ENCODE measurements at places on chromosomes 5 and 9.

DNA sequence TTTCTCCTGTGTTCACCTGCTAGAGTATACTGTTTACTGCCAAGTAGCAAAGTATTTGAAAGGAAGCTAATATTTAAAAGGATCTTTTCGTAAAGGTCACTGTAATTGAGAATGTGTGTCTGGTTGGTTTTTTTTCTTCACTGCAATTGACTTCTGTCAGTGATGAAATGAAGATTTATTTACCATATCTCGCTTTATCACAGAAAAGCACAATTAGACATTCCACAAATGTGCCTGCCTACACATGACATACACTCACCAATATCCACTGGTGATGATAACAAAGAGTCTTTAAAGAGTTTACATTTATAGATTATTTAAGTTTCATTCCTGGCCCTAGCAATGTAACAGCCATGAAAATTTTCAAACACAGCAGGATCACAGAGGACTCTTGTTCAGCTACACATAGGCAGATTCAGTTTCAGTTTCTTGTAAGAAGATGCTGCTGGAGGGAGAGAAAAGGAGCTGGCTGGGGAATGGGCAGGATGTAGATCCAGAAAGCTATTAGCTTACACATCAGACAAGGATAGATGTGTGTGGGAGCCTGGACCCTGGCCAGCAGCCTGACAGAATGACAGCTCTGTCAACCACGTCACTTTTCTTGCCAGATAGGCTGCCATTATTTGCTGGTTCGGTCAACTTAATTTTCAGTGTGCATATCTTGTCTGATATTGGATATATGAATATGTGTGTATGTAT lies 104.0 kb downstream of the GDNF start:
- DNase-seq, result no peak

GRCh38 chr5:96033116-96033515 lies 71.5 kb upstream of the ELL2 start:
- no peak for DNase-seq

GRCh38 chr5:132011622-132012343 lies at the start of gene ACSL6:
Gene ACSL6 (minus strand): TSS chr5:132011658. CDS start chr5:132011553, 105 bp downstream.
- DNase-seq, result peak; percentile 24

GRCh38 chr5:118007262-118007661 lies 981.1 kb downstream of the DTWD2 start:
- DNase-seq, result no peak

- DNase-seq, result no peak
These were observed 49.6 kb upstream of the TNFSF15 start for GRCh38 chr9:114855488-114855887.

DNA sequence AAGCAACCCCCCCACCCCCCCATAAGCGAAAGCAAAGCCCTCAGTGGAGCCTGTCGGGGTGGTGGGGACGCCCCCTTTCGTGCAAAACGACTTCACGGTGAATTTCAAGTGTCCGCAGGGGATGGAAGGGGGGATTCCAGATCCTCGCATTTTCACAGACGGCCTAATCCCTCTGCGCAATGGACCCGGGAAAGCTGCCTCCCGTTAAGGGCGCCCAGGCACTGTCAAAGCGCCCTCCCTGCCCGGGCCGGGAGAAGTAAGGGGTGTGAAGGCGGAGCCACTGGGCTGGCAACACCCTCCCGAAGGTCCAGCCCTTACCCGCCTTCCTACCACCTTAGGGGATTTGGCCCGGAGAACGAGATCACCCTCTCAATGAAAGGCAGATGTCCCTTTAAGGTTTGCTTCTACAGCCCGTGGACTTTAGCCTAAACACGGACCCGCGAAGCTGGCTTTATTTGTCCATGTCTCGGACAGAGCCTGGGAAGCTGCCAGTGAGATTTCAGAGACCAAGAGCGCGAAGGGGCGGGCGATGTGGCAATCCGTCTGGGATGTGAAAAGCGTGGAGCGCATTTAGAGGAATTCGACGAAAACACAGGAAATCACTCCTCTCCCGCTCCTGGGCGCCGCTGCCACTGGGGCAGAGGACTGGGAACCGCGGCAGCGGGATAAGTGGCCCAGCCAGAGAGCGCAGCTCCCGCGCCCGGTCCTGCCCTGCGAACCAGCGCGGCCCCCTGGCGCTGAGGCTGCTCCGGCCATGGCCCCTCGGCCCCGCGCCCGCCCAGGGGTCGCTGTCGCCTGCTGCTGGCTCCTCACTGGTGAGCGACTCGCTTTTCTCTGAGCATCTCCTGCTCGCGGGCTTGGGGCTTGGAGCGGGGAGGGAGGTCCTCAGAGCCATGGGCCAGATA lies at the start of the genes ITGA1 and PELO:
ITGA1 (plus strand) TSS at position 317 of the 905 bp plus-strand sequence; CDS start at position 755, 438 bp downstream.
PELO (plus strand) TSS at position 317 of the 905 bp plus-strand sequence. CDS start 12,479 bp downstream, outside the sequence.
- peak; percentile 26 for DNase-seq

GRCh38 chr5:55540525-55540924 lies 5.8 kb upstream of the PLPP1 start:
- no peak for DNase-seq

DNA sequence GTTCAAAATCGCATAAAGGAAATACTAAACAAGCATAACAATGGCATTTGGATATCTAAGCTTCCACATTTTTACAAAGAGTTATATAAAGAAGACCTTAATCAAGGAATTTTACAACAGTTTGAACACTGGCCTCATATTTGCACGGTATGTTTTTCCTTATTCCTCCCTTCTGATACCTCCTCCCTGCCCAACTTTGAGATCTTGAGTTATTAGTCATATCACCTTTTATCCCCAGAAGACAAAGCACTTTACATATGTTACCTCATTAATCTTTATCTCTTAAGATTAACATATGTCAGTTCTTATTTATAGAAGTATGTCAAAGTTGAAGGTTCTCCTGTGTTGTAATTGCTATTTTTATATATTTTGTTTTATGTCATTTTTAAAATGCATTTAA lies 29.8 kb downstream of the TDRD7 start:
- no peak for DNase-seq

DNA sequence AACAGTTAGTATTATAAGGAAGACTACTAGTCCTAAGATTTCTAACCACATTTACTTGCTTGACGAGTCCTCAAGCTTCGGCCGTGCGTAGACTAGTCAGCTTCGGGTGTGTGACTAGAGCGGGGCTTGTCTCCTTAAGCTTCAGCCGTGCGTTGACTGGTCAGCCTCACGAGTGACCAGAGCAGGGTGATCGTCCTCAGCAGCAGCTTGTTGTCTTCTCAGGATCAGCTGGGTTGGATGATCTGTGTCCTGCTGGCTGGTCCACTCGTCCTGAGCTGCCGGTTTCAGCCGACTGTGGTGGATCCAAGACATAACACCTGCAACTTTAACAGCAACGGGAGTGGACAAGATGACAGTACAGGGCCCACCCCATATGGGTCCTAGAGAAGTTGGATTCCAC lies 16.7 kb downstream of the CEL start:
- no peak for DNase-seq

- no peak for DNase-seq
These were observed 86.5 kb upstream of the ATP10B start for GRCh38 chr5:160938532-160938931.

Data from activated CD4-positive, alpha-beta T cell treated with anti-CD3 and anti-CD28 coated beads for 4 hours (primary cell).